Kidney (tissue), 22 donors: ENCODE measurements at places on chromosomes 1 and 21. TPM values are rescaled to one million over a fixed set of nuclear protein-coding genes. Genes with fewer than 3 reads are reported as not detected.

GRCh38 chr1:221778535-221779142 lies 36.8 kb upstream of the DUSP10 start:
- DNase-seq, result no peak

GRCh38 chr1:3750741-3751140 lies 1.5 kb upstream of the CCDC27 start:
- DNase-seq, result no peak

Gene MSH4
- total RNA-seq, result 0.41 TPM

DNA sequence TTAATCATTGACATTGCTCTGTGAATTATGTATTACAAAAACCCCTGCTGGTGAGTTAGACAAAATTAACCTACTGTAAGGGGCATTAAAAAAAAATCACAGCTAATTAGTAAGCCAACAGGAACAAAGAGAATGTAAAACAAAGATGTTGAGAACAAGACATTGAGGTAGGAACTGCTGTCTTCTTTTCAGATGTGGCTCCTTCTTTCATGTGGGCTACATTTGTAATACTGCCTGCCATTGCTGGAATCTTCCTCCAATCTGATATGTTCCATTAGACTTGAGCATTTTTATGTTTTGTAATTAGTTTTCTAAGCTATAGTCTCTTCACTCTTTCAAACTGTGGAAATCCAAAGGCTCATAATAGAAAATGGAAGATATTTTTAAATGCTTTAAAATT lies 353.0 kb downstream of the ADGRL2 start:
- DNase-seq, result no peak

- DNase-seq, result no peak
Measured at GRCh38 chr1:110281363-110282290, 57.5 kb upstream of the RBM15 start.

Gene CACNA1E
- total RNA-seq, result 0.19 TPM

Gene WDR64
- total RNA-seq, result not detected

DNA sequence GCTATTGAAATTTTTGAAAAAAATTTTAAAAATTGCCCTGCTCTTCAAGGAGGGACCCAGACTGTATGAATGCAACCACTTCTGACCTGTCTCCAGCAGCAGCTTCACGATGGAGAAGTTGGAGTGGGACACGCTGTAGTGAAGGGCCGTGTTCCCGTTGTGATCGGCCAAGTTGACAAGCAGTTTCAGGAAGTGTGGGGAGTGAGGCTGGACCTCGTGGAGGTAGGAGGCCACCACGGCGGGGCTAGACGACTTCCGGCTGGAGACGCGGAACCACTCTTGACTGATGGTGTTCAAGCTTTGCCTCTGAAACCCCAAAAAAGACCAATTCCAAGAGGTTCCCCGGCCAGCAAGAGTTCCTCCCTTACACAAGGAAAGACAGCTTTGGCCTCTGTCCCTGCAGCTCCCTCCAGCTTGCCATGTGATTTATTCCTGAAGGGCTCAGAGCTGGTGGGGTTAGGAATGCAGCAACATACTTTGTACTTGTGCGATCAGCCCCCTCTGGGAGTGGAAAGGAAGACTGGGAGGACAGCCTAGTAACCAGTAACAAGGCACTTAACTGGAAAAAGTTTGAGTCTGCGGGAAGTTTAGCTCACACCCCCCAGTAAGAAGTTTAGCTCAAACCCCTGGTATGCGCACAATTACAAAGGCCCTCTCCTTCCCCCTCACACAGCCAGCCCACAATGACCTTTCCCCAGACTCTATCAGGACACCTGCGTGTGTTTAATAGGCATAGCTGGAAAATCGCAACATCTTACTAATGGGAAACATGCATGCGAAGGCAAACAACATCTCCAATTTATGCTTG lies 56.0 kb downstream of the KANK4 start:
- no peak for DNase-seq

Gene CDC14A
- 11.9 TPM for total RNA-seq

- DNase-seq, result no peak
Measured at GRCh38 chr1:101221945-101222429, 14.8 kb upstream of the S1PR1 start.

- no peak for DNase-seq
Measured at GRCh38 chr21:25509862-25510261, 97.4 kb downstream of the MRPL39 start.

Gene GJB4
- total RNA-seq, result 0.50 TPM

GRCh38 chr1:64754173-64754572 lies 9.3 kb downstream of the RAVER2 start:
- DNase-seq, result no peak

DNA sequence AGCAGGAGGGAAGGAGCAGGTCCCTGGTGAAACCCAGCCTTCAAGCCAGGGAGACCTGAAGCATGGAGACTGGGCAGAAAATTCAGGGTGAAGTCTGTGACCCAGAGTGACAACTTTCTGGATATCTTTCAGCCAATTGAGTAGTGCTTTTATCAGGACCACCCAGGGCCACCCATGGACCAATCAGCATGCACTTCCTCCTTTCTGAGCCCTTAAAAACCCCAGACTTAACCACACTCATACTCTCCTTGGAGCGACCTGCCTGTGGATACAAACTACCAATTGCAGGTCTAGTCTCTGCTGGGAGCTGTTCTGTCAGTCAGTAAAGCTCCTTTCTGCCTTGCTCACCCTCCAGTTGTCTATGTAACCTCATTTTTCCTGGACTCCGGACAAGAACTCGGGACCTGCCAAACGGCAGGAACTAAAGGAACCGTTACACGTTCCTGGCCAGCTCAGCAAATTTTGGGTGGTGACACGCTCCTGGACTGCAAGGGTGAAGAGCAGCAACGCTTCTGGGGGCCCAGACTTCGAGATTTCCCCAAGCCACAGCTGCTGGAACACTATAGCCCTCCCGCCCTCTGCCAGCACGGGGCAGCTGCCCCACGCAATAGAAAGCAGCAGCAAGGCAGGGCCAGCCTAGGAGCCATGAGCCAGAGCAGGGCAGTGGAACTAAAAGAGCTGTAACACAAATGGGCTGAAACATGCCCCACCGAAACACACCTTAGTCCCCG lies 1183.4 kb downstream of the AMY1C start:
- DNase-seq, result no peak

Gene MXRA8
- total RNA-seq, result 26.0 TPM

DNA sequence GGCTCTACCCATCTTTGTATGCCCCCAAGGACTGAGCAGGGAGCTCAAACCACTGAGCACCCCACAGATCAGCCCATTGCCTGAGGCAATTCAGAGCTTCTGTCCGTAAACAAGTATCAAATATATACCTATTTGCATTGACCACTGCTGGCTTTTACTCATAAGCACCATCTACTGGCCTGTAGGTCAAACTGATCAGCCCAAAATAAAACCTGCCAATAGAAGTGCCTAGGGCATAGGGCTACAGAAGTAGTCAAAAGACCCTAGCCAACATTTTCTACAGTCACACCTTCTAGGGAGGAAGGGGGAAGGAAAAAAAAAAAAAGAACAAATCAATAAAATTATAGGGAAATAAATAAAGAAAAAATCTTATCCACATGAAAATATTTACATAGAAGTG lies 5.3 kb upstream of the LCE3D start:
- DNase-seq, result no peak

Gene TNFSF4
- total RNA-seq, result 1.3 TPM

Gene CTSE
- 1.6 TPM for total RNA-seq

GRCh38 chr1:69777971-69778370 lies 210.2 kb downstream of the LRRC7 start:
- DNase-seq, result no peak

GRCh38 chr1:112938210-112938609 lies 17.8 kb downstream of the SLC16A1 start:
- peak; percentile 17 for DNase-seq

GRCh38 chr1:2322581-2323211 lies 68.7 kb downstream of the MORN1 start:
- no peak for DNase-seq
